ENCODE measurements at places on chromosomes 12 and 14. TPM values are rescaled to one million over a fixed set of nuclear protein-coding genes. Genes with fewer than 3 reads are reported as not detected.

TCL1B gene
- polyA plus RNA-seq = 0.36 TPM

DNA sequence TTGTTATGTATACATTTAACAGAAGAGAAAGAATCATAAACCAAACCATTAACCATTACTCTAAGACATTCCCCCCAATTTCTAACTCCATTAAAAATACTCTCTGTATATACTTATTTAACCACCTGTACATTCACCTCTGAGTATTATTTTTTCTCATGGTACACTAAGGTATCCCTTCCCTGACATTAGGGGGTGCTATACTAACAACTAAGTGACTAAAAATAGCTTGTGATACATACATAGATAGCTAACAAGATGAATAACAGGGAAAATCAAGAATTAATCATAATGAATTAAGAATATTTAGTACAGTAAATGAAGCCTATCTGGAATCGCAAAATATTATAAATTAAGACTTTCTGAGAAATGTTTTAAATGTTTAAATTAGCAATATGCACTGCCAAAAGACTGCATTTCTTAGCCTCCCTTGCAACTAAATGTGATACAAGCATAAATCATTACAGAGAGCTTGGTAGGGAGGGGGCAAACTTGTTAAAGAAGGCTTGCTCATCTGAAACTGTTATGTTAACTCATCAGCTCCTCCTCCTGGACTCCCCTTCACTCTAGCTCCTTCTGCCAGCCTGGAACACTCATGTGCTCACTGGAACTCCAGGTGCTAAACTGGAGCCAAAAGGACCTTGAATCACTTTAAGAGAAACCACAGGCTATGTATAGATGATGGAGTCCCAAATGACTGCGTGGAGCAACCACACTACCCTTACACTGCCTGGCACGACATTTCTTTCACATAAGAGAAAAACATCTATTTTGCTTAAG, 14.9 kb downstream of the C2CD5 start:
- DNase-seq = no peak

GRCh38 chr12:31249356-31249755, 76.6 kb downstream of the SINHCAF start:
- no peak for DNase-seq

GRCh38 chr12:2696136-2696535, 98.6 kb upstream of the FKBP4 start:
- no peak for DNase-seq

DNA sequence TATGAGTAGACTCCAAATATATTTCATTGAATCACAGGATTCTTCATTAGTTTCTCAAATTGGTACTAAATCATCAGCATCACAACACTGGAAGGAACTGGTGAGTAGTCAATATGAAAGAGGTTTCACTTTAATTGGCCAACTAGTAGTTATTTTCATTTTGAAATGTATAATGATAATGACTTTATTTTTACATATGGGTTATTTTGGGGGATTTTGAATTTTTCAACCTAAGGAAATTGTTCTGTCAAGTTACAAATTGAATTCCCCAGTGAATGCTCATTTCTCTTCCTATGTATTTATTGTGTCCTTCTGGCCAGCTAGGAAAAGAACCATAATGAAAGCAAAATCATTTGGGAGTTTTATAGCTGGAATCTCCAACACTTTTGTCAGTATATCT, 174.2 kb upstream of the ATP2B1 start:
- no peak for DNase-seq
